ENCODE measurements at places on chromosomes 7 and 10. TPM values are rescaled to one million over a fixed set of nuclear protein-coding genes. Genes with fewer than 3 reads are reported as not detected.

Gene BLNK
- not detected for total RNA-seq

Gene BICC1
- total RNA-seq, result not detected

Gene LRRD1
- total RNA-seq, result 0.13 TPM

Gene MKX
- not detected for total RNA-seq

Gene FZD8
- total RNA-seq, result 0.23 TPM

Gene TMEM130
- not detected for total RNA-seq

Gene FUOM
- 12.4 TPM for total RNA-seq

Gene ARHGAP22
- total RNA-seq, result not detected

Gene HABP2
- total RNA-seq, result not detected

Gene CTAGE15
- 0.87 TPM for total RNA-seq

Gene ITGB8
- not detected for total RNA-seq

Gene ICA1
- 0.76 TPM for total RNA-seq

Gene ACADSB
- total RNA-seq, result 17.3 TPM

Gene SHLD2
- total RNA-seq, result 36.8 TPM

Gene SORCS1
- not detected for total RNA-seq

Gene HYAL4
- total RNA-seq, result not detected

Gene CPN1
- total RNA-seq, result not detected

Gene KNDC1
- 0.21 TPM for total RNA-seq

Gene SP8
- not detected for total RNA-seq

Gene DDX50
- total RNA-seq, result 46.9 TPM

Gene SLC26A3
- total RNA-seq, result not detected

Gene SUN3
- not detected for total RNA-seq

Gene TFEC
- total RNA-seq, result 0.73 TPM

Gene ANKRD61
- total RNA-seq, result 0.29 TPM

Gene PON2
- total RNA-seq, result 4.7 TPM

Gene OR2A5
- total RNA-seq, result not detected

Gene FFAR4
- not detected for total RNA-seq

Gene ZNF32
- total RNA-seq, result 16.5 TPM
